ENCODE measurements at places on chromosomes 2 and 18. TPM values are rescaled to one million over a fixed set of nuclear protein-coding genes. Genes with fewer than 3 reads are reported as not detected.
A peak's percentile ranks its signal among the peaks of the same experiment; 100 is the strongest.

HTR2B gene
- 9.2 TPM for total RNA-seq

TRABD2A gene
- total RNA-seq: 1.8 TPM

MAL gene
- not detected for total RNA-seq

EFEMP1 gene
- total RNA-seq: 1,782 TPM

IL1F10 gene
- not detected for total RNA-seq

HADHB gene
- total RNA-seq: 50.2 TPM

TMEM247 gene
- not detected for total RNA-seq

ACKR3 gene
- 68.8 TPM for total RNA-seq

- H3K27me3 ChIP-seq: no peaks in the 10 kb centered on the region
- no peak overlapping the region for H3K27ac ChIP-seq
- H3K4me1 ChIP-seq: no peaks in the 10 kb centered on the region
Measured at GRCh38 chr2:45156605-45157004, 147.4 kb upstream of the SIX2 start.

GRCh38 chr2:112698834-112699515 is 21.8 kb upstream of the NT5DC4 start:
- no peak for DNase-seq
- H3K4me3 ChIP-seq: no peak overlapping the region
- no peaks in the 10 kb centered on the region for H3K27me3 ChIP-seq
- H3K27ac ChIP-seq: no peak overlapping the region
- no peaks in the 10 kb centered on the region for H3K4me1 ChIP-seq

DNA sequence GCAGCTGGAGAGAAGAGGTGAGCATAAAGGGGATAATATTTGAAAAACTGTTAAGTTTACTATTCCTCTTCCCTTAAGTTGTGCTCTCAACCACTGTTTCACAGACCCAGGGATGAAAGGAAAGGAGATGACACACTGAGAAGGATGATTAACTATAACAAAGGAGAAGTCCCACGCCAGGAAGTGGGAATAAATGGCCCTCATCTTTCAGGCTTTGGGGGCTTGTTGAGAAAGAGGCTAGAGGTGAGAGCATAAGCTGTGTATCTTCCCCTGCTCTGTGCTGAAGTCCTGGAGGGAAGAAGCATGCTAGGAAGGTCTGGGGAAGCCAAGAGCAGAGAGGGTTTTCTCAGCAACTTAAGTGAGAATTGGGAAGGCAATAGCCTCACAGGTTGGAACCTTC is 399.1 kb upstream of the ATP5MC3 start:
- no peak overlapping the region for H3K27ac ChIP-seq
- no peaks in the 10 kb centered on the region for H3K27me3 ChIP-seq
- no peaks in the 10 kb centered on the region for H3K4me1 ChIP-seq
- H3K36me3 ChIP-seq: no peaks in the 10 kb centered on the region

- H3K27me3 ChIP-seq: no peaks in the 10 kb centered on the region
- H3K4me3 ChIP-seq: no peak overlapping the region
- no peaks in the 10 kb centered on the region for H3K36me3 ChIP-seq
- no peak for DNase-seq
Measured at GRCh38 chr18:31679133-31679742, 5.1 kb downstream of the B4GALT6 start.

DNA sequence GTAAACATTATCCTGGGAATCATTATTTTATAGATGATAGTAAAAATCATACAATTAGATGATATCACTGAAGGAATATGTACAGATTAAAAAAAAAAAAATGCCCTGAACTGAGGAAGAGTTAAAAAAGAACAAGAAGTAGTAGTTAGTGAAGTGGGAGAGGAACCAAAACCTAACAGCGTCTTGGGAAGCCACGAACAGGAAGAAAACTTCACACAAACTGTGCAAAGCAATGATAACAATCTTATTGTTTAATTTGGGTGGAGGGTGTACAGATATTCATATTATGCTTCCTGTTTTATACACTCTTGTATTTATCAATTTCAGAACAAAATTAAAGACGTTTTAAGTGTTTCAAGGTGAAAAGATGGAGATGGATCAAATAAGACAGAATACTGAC is 3.5 kb downstream of the HEATR5B start:
- no peak for DNase-seq
- H3K4me3 ChIP-seq: no peak overlapping the region
- no peaks in the 10 kb centered on the region for H3K27me3 ChIP-seq
- H3K36me3 ChIP-seq: peaks cover 3% of the 10 kb centered on the region
- no peak overlapping the region for H3K27ac ChIP-seq
- peaks cover 37% of the 10 kb centered on the region for H3K4me1 ChIP-seq

GRCh38 chr18:73987247-73987980 is 160.2 kb downstream of the FBXO15 start:
- no peaks in the 10 kb centered on the region for H3K36me3 ChIP-seq
- H3K4me1 ChIP-seq: no peaks in the 10 kb centered on the region
- no peak overlapping the region for H3K4me3 ChIP-seq
- H3K27me3 ChIP-seq: no peaks in the 10 kb centered on the region
- H3K27ac ChIP-seq: no peak overlapping the region
- no peak for DNase-seq

- H3K27me3 ChIP-seq: no peaks in the 10 kb centered on the region
- H3K4me1 ChIP-seq: no peaks in the 10 kb centered on the region
- no peak for DNase-seq
- H3K36me3 ChIP-seq: peaks cover 32% of the 10 kb centered on the region
- no peak overlapping the region for H3K27ac ChIP-seq
Measured at GRCh38 chr18:35982409-35983114, 10.1 kb downstream of the RMP24 start.

DNA sequence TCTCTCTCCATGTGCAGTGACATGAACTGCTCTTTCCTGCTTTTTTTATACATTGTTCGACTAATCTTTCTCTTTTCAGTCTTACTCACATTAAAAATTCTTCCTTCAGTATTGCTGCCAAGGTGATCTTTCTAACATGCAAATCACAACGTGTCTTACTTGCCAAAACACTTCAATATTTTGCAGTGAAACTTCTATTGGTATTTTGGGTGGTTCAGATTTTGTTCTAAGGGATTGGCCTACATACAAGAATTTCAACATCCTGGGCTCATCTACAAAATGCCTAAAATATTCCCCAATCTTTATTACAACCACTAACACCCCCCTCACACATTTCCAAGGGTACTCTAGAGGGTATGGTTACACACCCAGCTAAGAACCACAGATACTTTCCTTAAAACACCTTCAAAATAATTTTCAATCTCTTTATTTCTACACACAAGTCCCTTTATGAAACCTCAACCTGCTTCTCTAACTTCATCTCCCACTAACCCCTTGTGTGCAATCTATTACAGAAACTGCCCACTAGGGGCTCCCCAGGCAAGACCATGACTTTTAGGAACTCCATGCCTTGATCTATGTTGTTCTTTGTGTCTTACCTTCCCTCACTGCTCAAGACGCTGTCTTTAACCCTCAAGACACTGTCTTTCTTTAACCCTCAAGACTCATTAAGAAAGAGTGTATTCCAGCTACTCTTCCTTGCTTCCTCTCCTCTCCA is 50.9 kb downstream of the COL3A1 start:
- no peak overlapping the region for H3K4me3 ChIP-seq
- DNase-seq: no peak
- H3K36me3 ChIP-seq: no peaks in the 10 kb centered on the region
- peaks cover 17% of the 10 kb centered on the region for H3K4me1 ChIP-seq
- H3K27me3 ChIP-seq: no peaks in the 10 kb centered on the region
- H3K27ac ChIP-seq: peak overlapping the region; percentile 66

DNA sequence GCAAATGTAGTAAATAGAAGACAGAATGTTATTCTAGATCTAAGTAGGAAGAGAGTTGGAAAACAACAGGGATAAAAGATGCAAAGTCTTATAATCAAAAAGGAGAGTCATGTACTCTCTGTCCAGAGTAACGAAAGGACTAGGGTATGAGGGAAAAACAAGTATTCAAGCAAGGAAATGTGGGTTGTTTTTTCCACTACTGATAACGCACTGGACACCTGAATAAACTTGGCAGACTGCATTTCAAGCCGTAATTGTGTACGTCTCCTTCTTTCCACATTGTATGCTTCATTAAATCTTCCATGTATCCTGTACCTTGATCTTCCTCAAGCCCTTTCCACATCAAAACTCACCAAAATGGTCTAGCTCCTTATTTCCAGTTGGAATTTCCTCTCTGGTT is 420.6 kb downstream of the ZEB2 start:
- H3K36me3 ChIP-seq: no peaks in the 10 kb centered on the region
- no peak overlapping the region for H3K27ac ChIP-seq
- H3K4me3 ChIP-seq: no peak overlapping the region
- peaks cover 7% of the 10 kb centered on the region for H3K4me1 ChIP-seq
- DNase-seq: no peak

DNA sequence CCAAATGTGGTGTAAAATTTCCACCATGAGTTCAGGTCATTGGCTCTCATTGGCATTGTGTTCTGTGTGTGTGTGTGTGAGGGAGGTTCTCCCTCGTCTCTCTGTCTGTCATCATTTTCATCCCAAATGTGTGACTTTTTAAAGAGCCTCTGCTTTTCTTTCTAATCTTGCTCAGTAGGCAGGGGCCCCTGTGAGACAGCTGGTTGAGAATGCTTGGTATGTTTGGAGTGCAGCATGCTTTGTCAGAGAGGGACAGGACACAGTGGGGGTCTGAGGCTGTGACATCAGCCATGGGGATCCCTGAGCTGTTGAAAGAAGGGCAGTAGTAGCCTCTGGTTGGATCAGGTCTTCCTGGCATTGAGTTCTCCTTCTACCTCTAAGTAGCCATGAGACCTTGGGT is 10.6 kb downstream of the PTPRM start:
- H3K27me3 ChIP-seq: no peaks in the 10 kb centered on the region
- peaks cover 7% of the 10 kb centered on the region for H3K4me1 ChIP-seq
- no peaks in the 10 kb centered on the region for H3K36me3 ChIP-seq
- DNase-seq: no peak
- no peak overlapping the region for H3K4me3 ChIP-seq

DNA sequence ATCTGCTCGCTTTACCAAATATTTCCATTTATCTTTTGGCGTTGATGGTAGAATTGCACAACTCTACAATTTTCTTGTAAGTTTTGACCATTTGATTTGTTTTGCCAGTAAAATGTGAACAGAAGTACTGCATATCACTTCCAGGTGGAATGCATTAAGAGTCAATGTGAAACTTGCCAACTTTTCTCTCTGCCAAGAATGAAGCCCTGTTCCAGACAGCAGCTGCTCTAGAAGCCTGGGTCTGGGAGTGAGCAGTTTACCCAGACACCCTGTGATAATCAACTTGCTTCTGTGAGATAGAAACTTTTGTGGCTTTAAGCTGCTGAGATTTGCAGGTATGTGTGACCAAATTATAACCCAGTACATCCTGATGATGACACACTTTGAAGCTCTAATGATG is 115.9 kb upstream of the SYT4 start:
- no peaks in the 10 kb centered on the region for H3K4me1 ChIP-seq
- DNase-seq: no peak
- no peaks in the 10 kb centered on the region for H3K27me3 ChIP-seq
- no peaks in the 10 kb centered on the region for H3K36me3 ChIP-seq
- no peak overlapping the region for H3K27ac ChIP-seq
- H3K4me3 ChIP-seq: no peak overlapping the region

GRCh38 chr2:86185517-86186212 is 9.6 kb downstream of the IMMT start:
- H3K36me3 ChIP-seq: no peaks in the 10 kb centered on the region
- peaks cover 16% of the 10 kb centered on the region for H3K4me1 ChIP-seq
- DNase-seq: no peak
- H3K27me3 ChIP-seq: no peaks in the 10 kb centered on the region
- H3K4me3 ChIP-seq: peak overlapping the region; percentile 41

DNA sequence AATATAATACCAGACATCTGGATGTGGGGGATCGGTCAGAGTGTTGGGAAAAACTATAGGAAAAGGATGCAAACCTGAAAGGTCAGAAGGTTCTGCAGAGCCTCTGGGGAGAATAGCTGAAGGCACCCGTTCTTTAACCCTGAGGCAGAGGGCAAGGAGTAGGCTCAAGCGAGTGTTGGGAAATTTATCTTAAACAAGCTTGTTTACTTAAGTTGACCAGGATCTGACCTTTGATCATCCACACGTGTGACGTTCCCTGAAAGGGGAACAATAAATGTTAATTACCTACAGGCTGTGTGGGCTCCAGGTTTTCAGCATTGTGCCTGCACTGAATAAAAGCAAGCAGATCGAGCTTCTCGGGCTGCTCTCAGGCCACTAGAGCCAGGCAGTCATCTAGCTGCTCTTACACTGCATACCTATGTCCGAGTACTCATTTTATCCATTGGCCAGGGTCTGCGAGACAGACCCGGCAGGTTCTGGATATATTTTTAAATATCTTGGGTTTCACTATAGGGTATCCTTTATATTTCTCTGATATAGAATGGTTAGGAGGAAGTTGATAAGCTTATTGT is 400.6 kb upstream of the CHST9 start:
- H3K27ac ChIP-seq: no peak overlapping the region
- no peak overlapping the region for H3K4me3 ChIP-seq
- no peak for DNase-seq
- no peaks in the 10 kb centered on the region for H3K36me3 ChIP-seq
- H3K27me3 ChIP-seq: no peaks in the 10 kb centered on the region

DNA sequence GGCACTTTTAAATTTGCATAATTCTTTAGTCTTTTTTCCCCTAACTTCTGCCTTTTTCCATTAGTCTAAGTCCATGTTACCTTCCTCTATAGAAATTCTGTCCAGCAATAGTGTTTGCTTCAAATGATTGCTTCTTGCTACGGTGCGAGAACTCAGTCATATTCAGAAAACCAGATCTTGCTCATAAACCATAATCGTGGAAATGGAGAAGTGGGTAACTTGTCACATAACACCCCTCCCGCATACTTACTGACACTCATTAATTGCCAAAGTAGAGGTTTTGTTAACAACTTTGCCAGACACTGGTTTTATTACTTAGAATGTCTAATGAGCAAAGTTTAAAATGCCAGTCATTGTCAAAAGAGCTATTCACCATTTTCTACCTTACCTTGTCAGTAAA is 94.3 kb upstream of the TWSG1 start:
- no peak overlapping the region for H3K4me3 ChIP-seq
- no peaks in the 10 kb centered on the region for H3K4me1 ChIP-seq
- no peak for DNase-seq
- H3K36me3 ChIP-seq: peaks cover 3% of the 10 kb centered on the region
- H3K27me3 ChIP-seq: no peaks in the 10 kb centered on the region
- H3K27ac ChIP-seq: no peak overlapping the region

- H3K27me3 ChIP-seq: no peaks in the 10 kb centered on the region
- H3K36me3 ChIP-seq: no peaks in the 10 kb centered on the region
- no peak for DNase-seq
- no peak overlapping the region for H3K27ac ChIP-seq
Measured at GRCh38 chr2:150572194-150572766, 84.8 kb upstream of the RND3 start.
